ENCODE measurements at places on chromosomes 3 and 15.

DNA sequence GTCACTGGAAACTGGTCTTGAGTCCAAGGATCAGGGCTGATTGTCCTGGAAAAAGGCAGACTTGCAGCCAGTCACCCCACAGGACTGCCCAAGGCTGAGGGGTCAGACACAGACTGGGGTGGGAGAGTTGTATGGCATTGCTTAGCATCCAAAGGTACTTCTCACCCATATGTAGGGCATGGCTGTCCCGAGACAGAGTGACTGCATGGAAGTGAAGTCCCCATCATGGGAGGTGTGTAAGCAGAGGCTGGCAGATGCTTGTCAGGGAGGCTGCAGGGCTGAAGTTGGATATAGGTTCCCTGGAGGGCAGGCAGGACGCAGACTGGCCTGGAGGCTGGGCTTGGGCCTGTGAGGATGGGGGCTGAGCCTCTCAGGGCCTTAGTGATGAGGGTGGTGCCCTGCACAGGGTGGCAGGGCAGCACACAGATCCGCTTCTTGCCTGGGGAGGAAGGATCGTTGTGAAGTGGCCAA lies 31.1 kb downstream of the PSTPIP1 start:
- DNase-seq, result no peak

GRCh38 chr3:53845103-53845880 lies 927 bp downstream of the CHDH start:
- peak; percentile 11 for DNase-seq

- DNase-seq, result no peak
These were observed 262.3 kb upstream of the HES1 start for GRCh38 chr3:193873426-193874201.

DNA sequence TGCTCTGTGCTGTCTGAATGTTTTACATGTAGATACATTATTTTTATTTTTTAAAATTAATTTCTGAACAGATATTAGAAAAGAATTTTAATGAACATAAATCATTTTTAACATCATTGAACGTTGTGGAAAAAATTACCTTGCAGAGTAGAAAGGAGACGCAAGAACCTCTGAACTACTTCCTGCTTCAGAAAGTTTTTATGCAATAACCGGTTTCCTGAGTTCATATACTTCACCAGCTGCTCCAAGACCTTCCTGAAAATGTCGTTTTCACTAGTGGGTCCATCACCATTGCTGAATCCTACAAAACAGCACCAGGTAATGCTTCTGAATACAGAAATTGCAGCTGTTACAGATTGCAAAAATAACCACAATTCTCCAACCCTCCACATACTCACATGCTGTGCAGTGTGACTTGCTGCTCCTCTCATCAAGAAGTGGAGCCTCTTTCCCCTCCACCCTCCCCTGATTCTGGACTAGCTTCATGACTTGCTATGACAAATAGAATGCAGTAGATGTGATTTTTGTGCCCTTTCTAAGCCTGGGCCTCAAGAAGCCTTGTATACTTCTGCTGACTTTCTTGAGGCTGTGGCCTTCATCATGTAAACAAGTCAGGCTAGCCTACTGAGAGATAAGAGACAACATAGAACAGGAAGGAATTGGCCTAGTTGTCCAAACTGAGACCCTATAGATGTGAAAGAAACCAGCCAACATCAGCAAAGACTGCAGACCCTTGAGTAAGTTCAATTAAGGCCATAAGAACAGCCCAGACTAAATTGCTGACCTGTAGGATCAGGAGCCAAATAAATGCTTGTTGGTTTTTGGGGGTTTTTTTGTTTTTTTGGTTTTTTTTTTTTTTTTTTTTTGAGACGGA lies 80.4 kb downstream of the TRANK1 start:
- no peak for DNase-seq

DNA sequence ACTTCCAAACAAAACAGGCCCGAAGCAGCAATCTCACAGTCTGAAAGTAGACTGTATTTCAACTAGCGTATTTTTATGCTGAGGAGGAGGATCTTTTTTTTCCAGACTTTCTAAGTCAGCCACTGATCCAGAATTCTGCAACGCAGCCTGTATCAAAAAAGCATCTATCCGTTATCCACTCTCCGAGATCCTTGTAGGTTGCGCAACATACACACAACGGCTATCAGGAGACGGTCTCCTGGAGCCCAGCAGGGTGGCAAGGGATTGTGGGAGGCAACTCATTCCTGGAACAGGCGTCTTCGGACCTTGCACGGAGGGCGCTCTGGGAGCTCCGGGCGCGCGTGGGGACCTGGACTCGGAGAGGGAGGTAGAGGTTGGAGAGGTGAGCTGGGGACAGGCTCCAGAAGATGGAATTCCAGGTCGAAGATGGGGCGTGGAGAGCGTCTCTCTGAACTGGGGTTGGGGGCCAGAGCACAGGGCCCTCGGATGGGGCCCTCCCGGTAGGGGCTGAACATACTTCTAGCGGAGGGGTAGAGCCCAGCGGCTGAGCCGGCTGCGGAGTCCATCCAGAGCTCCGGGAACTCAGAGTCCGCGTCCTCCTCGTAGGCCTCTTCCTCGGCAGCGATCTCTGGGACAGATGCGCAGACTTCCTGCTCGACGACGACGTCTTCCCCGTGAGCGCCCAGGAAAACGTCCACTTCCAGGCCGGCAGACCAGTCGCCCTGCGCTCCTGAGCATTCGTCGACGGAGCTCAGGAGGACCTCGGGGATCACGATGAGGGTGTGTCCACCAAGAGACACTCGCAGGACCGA lies 932 bp downstream of the PRR23C start:
- DNase-seq, result no peak

DNA sequence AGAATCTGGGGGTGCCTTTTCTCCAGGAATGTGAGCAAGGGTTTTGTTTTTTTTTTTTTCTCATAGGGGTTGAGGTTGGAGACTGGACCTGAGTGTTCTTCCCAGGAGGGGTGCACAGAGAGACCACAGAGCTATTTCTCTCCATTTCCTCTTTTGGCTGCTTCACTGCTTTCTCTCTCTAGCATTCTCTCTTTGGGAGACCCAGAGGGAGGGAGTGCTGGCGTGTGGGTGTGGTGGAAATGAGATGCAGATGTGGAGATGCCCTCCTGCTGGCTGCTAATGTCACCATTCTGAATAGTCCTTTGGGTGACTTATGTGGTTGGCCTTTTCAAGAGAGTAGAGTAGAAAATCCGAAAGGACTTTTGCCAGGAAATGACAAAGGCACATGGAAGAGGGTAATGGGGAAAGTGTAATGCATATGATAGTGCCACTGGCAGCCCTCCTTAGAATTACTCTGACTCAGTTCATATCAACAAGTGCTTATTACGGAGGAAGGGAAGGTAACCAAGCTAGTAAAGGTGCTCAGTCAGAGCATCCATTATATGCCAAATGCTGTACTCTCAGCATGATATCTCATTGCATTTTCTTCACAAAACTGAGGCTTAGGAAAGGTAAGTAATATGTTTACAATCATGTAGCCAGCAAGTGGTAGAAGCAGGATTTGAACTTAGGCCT lies 1.9 kb downstream of the SYN2 start:
- DNase-seq, result no peak

DNA sequence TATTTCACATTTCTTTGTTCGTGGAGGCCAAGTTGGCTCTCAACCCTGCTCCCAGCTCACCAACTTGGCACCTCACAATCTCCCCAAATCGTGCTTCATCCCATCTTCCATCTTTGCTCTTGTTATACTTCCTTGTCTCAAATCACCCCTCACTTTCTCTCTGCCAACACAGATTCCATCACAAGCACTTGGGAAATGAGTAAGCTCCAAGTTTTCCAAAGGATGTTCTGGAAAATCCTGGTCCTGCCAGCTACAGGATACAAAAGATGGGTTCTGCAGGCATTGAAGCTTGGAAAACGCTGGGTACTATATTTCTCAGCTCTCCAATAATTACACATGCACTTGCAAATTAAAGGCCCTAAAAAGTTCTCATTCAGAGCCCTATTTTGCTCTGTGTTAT lies 4.1 kb upstream of the TM4SF4 start:
- no peak for DNase-seq

- DNase-seq, result no peak
These were observed 140.1 kb upstream of the IL12A start for GRCh38 chr3:159848348-159849118.

GRCh38 chr3:171904829-171905228 lies 61.7 kb downstream of the TMEM212 start:
- peak; percentile 1 for DNase-seq

- DNase-seq, result peak; percentile 97
These were observed 630.8 kb upstream of the KCNMB2 start for GRCh38 chr3:177905173-177906125.

DNA sequence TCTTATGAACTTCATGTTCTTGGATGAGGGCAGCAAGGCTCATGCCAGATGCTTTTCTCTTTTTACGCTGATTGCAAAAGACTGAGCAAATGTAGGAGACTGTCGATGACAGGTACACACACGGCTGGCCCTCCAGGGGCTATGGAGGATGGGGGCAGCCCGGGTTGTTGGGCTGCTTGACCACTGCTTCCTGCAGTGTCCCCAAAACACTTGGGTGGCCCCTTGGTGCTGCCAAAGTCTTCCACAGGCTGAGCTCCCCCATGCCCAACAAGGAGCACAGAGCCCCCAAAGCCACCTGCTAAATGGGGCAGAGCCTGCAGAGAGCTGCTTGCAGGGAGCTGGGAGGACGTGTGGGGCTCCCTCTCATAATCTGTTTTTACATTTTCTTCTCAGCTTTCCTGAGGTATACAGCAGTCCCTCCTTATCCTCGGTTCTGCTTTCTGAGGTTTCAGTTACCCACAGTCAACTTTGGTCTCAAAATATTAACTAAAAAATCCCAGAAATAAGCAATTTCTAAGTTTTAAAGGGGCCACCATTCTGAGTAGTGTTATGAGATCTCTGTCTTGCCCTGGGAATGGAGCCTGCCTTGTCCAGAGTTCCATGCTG lies 7.3 kb downstream of the PRR23E start:
- DNase-seq, result no peak

GRCh38 chr3:166205158-166205557 lies 367.9 kb upstream of the BCHE start:
- DNase-seq, result no peak

DNA sequence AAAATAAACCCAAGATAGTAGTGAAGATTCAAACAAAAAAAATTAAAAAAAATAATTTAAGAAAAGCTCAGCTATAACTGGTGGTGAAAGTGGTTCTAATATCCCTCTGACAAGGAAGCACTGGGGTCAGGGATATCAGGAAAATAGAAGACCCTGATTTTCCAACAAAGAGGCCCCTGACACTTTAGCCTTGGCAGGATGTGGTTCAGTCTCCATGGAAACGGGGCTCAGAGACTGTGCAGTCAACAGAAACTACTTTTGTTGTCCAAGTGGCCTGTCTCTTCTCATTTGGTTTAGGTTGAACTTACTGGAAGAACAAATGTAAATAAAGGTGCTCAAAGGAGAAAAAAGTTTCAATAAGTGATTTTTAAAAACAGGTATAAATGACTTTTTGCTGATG lies 27.2 kb downstream of the INTS14 start:
- DNase-seq, result peak; percentile 12

GRCh38 chr15:83764201-83764838 lies 110.4 kb downstream of the ADAMTSL3 start:
- no peak for DNase-seq

DNA sequence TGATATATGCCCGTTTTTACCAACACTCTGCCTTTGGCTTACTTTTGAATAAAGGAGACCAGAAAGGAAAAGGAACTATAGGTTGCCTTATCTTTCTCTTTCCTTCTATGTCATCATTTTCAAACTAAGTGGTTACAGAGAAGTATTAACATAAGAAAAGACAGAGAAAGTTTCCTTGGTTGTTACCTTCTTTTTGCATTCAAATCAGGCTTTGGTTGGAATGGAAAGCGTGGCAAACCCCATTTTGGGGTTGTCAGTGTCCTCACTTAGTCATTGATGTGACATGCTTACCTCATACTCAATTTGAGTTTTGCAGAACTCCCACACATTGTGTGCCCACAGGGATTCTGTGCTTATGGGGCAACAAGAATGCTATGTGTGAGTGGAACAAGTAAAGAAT lies 3.7 kb upstream of the THRB start:
- no peak for DNase-seq

DNA sequence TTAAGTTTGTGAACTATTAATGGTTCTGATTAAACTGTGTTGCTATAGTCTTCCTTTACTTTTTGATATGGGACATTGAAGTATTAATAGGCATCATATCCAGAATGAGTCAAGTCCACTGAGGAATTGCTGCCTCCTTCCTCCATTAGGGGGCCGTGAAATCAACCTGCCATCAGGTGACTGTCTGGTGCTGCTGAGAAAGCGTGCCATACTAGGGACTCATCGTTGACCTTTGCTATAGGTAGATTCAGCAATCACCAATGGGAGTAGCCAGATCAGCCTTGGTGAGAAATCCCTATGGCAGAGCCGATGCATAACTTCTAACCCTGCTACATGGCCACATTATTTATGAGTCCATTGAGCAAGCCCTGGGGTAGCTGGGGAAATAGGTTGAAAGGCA lies 30.1 kb upstream of the SLC28A2 start:
- no peak for DNase-seq

- DNase-seq, result no peak
These were observed 12.1 kb downstream of the ARPP19 start for GRCh38 chr15:52556524-52557273.

DNA sequence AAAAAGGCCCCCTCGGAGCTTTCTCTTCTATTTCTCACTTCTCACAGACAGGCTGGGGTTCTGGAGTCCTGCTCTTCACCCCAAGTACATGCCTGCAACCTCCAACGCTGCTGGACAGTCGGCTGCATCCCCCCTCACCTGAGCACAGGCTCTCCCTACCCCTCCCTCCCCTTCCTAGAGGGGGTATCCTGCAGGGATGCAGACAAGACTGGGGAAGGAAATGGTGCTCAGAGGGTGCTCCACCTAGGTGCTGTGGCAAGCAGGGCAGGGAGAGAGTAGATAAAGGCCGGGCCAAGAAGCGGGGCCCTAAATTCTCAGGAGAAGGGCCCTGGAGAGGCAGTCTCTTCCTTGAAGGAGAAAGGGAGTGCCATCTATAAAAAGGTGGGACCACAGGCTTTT lies 7.0 kb upstream of the STRA6 start:
- no peak for DNase-seq

DNA sequence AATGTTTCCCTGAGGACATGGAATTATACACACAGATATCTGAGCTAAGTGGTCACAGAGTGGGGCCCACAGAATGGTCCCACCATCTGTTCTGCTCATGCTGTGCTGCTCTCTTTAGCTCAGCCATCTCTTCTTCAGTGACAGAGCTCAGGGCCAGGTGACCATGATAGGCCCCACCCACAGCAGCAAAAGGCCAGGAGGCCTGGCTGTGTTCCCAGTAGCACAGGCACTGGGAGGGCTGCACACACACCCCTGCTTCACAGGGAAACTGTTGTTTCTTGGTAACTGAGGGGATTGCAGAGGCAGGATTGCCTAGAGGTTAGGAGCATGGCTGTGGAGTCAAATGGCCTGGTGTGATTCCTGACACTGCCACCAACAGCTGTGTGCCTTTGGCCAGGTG lies 4.8 kb upstream of the FBXW12 start:
- no peak for DNase-seq

DNA sequence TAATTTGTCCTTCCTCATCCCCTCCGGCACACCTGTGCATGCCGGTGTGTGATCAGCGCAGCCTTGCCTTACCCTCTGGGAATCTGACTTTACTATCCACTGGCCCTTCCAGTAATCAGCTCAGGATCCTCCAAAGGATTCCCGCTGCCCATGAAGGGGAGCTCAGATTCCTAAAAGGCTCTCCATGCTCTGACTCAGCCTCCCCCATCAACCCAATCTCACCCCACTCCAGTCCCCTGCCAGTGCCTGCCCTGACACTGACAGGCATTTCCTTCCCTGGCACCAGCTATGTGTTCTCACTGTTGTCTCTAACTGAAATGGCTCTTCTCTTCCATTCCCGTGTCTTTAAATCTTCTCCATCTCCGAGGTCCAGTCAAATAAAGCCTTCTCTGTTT lies 7.3 kb upstream of the BCL2A1 start:
- no peak for DNase-seq
